ENCODE measurements at places on chromosomes 3 and 15.

- DNase-seq, result no peak
These were observed 50.9 kb upstream of the DCBLD2 start for GRCh38 chr3:98952404-98952803.

DNA sequence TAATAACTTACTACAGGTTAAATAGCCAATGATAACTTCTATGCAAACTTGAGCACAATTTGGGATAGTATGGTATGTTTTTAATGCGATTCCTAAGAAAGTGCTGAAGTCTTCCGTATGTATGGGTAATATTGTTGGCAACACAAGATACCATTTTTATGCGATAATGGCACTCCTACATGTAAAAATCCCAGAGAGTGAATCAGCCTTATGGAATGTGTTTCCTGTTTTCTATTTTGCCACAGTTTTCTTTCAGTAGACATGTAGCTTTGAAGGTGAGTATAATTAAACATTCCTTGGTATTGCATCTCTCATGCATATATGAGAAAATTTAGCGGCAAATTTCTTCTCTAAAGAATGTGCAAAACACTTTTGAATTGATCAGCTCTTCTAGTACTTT, 396.8 kb upstream of the AZI2 start:
- DNase-seq, result no peak

- no peak for DNase-seq
These were observed 109.8 kb downstream of the XRN1 start for GRCh38 chr3:142337994-142338393.

- no peak for DNase-seq
These were observed 6.2 kb upstream of the OXTR start for GRCh38 chr3:8775602-8776001.

GRCh38 chr15:47412802-47413201, 304.5 kb upstream of the SEMA6D start:
- DNase-seq, result no peak

DNA sequence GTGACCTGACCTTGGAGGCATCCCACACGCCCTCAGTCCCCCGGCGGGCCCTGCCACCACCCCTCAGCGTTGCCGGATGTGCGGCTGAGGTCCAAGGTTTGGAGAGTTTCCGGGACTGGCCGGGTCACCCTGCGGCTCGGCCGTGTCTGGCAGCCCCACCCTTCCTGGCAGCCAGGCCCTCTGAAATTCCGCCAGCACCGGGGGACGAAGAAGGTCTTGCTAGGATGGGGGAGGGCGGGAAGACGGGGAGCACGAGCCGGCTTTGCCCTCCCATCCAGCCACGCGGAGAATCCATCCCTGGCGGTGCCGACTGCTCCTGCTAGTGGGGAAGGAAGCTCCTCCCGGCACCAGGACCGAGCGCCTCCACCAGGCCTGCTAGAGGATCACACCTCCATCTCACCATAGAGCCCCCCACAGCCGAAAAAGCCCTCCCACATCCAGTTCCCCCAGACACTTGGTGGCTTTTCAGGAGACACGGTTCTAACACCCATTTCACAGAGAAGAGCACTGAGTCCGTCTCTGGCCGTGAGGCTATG, 81.5 kb downstream of the CPN2 start:
- no peak for DNase-seq

- no peak for DNase-seq
These were observed 13.7 kb downstream of the FRMD5 start for GRCh38 chr15:44181410-44181809.

DNA sequence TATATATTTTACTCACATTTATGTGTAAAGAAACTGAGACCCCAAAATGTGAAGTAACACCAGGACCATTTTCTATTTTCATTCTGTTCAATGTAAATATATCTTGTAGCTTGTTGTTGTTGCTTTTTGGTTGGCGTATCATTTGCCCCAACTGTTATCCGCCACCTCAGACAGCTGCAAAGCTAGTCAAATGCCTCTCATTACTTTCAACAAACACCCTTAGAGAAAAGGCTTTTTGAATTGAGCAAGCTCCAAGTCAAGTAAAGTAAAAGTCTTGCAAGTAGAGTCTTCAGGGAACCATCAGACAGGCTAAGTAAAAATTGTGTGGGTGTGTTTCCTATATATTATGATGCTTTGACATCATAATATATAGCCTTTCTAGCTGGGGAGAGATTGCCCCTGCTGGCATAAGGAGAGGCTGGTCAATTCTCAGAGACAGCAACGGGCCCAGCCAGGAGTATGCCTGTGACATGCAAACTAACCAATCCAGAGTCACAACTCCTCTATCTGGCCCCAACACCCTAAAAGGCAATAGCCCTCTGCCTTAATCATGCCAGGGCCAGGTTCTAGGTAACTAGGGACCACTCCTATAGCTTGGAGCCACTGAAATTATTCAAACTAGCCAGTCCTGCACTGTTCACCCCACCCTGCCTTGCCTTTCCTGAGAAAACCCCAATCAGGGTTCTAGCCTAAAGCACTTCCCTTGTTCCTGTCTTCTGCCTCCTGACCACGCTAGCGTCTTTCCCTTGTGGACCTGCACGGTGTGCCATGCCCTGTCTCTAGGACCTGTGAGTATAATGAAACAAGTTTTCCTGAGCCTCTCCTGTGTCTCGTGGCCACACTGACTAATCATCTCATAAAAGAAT, 75.6 kb downstream of the RAD18 start:
- no peak for DNase-seq

- no peak for DNase-seq
These were observed 32.1 kb downstream of the MGLL start for GRCh38 chr3:127789990-127790881.

- no peak for DNase-seq
These were observed 62.8 kb downstream of the CHD2 start for GRCh38 chr15:92962914-92963313.

DNA sequence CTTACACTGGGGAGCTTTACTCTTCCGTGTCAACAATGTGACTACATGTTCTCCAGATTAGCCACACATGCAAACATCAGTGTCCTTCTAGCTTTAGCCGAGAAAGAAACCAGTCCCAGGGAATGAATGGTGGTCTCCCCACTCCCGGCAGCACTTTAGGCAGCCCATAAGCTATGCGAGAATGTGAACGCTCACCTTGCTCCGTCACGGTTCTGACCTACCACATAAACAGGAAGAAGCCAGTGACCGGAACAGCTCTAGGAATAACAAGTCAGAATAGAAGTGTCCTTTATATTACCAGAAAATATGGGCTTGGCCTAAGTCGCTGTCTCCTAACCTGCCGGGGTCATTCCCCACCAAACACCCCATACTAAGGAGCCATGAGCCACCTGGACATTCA, 98.0 kb upstream of the ABHD17C start:
- no peak for DNase-seq

GRCh38 chr3:178083906-178084866, 452.1 kb upstream of the KCNMB2 start:
- DNase-seq, result no peak

DNA sequence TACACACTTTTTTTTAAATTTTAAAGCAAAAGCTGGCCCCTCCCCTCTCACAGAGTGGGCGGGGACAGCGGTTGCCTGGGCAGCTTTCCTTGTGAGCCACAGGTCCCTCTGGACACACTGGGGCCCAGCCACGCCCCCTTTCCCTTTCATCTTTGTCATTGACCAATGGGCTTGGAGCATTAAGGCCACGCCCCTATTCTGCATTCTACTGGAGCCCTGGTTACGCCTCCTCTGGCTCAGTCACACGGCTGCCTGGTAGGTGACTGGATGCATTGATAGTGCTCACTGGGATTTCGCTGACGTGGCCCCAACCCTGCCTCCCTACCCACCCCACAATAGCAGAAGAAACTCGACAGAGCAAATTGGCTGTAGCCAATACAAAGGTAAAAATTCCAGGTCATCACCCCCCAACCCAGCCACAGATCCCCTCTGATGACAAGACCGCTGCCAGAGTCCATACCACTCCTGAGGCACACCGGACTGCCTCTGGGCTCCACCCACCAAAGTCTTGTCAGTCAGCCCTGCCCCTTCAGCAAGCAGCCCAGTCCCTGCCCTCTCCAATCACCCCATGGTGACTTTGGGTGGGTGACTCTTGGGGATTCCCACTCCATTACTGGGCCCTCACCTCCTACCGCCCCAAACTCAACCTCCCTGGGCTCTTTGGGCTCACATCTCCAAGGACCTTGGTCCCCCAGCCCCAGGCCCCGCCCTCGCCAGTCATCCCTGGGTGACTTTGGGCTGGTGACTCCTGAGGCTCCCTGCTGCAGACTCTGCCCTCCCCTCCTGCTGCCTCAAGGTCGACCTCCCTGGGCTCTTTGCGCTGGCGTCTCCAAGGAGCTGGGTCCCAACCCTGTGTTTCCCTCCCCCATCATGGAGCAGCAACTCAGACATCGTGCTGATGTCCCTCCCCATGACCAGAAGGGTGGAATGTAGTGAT, 112.2 kb upstream of the FAN1 start:
- no peak for DNase-seq
